Naive B cell (primary cell): ENCODE measurements at places on chromosomes 2 and 18.

GRCh38 chr2:68280796-68281195 lies 28.5 kb upstream of the PPP3R1 start:
- no peak for DNase-seq

DNA sequence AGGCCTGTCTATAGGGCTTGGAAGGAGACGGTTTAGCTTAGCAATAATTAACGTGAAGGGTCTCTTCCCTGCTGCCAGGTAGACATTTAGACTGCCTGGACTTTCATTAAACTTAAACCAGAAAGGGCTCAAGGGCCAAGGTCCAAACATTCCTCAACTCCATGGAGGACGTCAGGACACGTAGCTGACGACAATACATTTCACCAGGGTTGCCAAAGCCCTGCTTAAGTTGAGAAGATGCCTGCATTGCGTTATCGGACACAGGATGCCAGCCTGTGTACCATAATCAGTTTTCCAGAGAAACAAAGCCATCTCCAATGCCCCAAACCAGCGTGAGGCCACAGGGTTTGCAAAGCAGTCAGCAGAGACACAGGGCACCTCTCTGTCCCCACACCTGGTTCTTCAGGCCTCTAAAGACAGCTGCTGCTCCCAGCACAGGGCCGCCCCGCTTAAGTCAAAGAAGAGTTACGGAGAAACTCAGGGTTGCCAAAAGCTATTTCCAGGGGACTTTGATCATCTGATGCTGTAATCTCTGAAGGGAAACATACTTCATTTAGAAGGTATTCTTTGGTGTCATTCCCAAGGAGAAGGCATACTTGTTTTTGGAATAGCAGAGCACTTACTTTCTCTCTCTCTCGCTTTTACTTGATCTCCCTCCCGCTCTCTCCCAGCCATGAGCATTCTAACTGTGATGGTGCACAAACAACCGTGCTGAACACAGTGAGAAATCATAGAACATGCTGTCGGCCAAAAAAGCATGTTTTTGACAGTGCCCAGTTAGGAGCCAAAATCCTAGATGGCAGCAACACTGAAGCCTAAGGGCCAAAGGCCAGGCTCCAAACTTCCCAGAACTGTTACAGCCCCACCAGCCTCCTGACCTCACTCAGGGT lies 46.0 kb downstream of the TTC32 start:
- DNase-seq: no peak

- DNase-seq: no peak
Observed at GRCh38 chr2:134410006-134410405, 156.1 kb downstream of the MGAT5 start.

DNA sequence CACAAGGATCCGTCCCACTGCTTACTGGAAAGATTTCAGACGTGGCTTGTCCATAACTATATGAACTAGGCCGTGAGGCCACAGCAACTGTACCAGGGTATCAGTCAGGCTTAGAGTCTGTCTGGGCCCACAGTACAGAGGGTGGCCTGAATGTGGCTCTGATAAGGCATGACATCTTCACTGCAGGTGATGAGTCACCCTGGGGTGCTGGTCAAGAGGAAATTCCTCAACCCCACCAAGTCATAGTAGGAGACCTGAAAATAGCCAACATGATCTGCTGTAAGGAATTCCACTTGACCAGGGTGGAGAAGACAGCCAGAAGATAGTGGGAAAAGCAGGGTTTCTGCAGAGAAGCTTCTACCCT lies 107.7 kb downstream of the INHBB start:
- no peak for DNase-seq

GRCh38 chr2:19653509-19653908 lies 248.3 kb downstream of the TTC32 start:
- no peak for DNase-seq

- DNase-seq: no peak
Observed at GRCh38 chr2:10407432-10407831, 40.7 kb downstream of the ODC1 start.

DNA sequence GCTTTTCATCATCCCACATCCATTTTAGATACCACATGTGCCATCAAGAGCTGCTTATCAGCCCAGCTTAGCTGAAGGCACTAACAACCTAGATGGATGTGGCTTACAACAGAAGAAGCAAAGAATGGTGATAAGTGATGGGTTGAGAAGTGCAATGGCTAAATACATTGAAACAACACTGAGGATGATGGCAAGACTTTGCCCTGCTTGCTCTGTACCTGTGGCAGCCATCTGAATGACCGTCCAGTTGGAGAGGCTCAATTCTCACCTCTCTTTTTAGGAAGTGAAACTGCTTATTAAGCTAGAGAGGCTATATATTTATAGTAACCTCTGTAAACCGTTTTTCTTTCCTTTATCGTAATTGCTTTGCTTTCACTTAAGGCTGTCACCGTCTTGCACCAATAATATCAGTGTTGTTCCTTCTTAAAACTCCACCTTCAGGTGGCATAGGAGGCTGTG lies 5.7 kb downstream of the GPATCH11 start:
- peak; percentile 70 for DNase-seq

DNA sequence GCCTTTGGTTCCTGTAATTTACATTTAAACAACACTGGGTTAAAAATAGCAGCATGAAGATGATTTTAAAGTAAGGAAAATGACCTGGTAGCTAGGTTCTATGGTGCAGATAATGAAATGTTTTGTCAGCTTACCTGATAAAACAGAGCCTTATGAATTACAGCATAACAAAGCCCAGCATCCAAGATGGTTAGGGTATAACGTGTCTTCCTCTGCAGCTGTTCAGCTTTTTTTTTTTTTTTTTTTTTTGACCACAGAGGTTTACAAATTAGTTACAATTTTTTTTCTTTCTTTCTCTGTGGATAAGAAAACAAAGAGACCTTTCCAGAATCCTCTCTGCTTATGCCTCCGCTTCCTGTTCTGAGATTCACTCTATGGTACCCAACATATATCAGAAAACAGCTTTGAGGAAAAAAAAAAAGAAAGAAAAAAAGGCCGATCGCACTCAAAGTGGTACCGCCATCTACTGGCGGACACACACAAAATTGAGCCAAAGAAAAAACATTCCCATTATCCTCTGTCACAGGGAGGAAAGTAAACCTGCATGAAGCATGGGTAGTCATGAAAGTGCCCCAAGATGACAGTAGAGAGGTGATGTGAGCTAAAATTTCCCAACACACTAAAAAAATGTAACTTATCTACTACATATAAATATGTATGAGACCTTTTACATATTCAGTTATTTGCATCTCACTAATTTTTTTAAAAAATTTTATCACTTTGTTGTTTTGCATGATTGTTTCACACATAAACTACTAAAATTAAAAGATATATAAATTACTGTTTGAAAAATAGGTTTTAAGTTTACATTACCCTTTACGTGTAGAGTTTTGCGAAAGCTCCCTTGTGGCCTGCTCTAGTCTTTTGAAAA lies at the start of gene SCN3A:
Gene SCN3A, minus strand, starts transcription at position 362 of the 871 bp plus-strand sequence. CDS start 27,656 bp downstream, outside the sequence.
- peak; percentile 53 for DNase-seq

GRCh38 chr2:240996834-240997140 lies 1.6 kb upstream of the SNED1 start:
- no peak for DNase-seq

DNA sequence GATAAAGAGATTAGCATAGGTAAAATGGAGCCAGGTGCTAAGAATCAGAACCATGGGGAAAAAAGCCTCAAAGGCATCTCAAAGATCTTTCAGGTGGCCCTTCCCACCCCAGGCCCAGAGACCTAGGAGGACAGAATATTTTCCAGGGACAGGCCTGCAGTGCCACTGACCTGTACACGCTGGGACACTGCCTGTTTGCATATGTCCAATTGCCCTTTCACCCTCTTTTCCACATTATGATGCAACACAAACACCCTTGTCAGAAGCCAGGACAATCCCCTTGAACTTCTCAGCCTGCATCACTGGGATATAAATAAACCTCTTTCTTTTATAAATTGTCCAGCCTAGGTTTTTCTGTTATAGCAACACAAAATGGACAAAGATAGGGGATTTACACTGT lies 419.1 kb downstream of the TRIB2 start:
- DNase-seq: no peak

GRCh38 chr2:232411901-232412629 lies 5.4 kb downstream of the ALPG start:
- no peak for DNase-seq

- no peak for DNase-seq
Observed at GRCh38 chr2:211455216-211455841, 898.9 kb downstream of the CPS1 start.

DNA sequence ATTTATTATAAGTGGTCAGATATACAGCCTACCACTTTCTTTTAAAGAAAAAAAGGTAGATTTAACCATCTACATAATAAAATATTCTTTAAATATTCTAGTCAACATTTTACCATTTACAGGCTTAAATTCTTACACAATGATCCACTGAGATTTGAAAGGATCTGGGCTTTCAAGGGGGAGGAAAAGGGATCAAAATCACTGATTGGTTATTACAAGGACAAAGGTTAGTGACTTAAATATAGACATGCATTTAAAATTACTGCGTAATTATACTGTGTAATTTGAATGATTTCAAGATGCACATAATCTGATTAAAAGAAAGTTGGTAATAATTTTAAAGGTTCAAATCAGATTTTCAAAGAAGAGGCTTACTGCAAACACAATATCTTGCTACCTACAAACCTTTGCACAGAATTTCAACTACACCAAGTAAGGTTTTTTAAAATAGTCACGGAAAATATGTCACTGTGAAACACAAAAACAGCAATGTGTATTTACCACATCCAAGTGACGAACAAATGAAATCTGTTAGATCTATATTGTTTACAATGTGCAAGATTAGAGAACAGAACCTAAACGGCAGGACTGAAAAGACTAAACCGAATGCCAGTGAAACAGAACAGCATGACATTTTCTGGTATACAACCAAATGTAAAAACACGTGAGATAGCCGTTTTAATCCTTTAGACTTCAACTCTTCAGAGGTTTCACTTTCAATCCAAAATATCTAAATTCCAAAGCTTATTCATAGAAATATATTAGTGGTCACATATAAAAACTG lies 40.8 kb downstream of the RTN4 start:
- DNase-seq: no peak

DNA sequence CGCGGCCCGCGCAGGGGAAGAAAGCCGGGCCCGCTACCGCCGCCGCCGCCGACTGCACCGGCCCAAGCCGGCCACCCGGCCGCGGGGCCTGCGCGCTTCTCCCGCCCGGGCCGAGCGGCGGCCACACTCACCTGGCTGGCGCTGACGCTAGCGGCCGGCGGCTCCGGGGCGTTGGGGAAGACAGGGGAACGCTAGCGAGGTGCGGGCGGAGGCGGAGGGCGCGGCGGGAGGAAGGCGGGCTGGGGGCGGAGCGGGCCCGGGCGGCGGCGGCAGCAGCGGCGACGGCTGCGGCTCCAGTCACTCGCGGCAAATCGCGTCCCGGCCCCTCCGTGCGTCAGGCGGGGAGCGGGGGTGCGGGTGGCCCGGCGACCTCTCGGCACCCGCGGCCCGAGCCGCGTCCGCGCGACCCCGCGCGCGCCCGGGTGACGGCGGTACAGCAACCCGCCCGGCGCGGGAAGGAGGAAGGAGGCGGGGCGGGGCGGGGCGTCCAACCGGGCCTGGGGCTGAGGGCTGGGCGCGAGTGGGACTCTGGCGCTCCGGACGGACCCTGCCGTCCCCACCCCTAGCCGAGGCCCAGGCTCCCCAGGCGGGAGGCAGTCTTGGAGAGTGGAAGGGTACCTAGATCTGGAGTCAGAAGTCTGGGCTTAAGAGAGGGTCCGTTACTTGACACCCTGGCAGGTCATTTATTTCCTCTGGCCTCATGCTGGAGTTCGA lies at the start of gene SESTD1:
Gene SESTD1, minus strand, starts transcription at position 465 of the 714 bp plus-strand sequence. CDS start 72,991 bp downstream, outside the sequence.
- peak; percentile 77 for DNase-seq

DNA sequence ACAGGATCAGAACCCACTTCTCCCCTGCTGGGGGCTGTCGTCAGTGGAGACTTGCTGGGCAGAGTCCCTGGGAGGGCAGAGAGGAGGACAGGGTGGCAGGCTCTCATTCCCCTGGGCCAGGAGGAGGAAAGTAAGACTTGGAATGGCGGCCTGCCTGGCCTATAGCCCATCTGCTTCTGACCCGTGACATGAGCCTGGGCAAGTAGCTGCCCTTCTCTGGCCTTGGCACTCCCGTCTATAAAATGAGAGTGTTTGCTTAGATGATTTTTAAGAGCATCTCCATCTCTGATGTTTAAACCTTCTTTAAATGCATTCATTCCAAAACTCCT lies 173.0 kb downstream of the DDX1 start:
- no peak for DNase-seq

GRCh38 chr2:98656800-98657199 lies 48.4 kb downstream of the UNC50 start:
- DNase-seq: no peak

DNA sequence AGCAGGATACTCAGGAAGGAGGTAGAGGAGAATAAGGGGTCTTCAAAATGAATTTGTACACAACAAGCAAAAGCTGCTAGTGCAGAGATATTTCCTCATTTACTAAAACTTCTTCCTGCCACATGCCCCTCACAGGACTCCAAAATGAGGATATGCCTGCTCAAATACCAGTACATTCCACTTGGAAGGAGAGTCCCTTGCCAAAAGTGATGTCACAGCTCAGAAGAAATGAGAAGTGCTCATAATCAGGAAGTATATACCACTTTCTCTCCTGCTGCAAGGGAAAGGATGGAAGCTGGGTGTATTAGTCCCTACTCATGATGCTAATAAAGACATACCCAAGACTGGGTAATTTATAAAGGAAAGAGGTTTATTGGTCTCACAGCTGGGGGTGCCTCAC lies 87.7 kb upstream of the FSHR start:
- DNase-seq: no peak

DNA sequence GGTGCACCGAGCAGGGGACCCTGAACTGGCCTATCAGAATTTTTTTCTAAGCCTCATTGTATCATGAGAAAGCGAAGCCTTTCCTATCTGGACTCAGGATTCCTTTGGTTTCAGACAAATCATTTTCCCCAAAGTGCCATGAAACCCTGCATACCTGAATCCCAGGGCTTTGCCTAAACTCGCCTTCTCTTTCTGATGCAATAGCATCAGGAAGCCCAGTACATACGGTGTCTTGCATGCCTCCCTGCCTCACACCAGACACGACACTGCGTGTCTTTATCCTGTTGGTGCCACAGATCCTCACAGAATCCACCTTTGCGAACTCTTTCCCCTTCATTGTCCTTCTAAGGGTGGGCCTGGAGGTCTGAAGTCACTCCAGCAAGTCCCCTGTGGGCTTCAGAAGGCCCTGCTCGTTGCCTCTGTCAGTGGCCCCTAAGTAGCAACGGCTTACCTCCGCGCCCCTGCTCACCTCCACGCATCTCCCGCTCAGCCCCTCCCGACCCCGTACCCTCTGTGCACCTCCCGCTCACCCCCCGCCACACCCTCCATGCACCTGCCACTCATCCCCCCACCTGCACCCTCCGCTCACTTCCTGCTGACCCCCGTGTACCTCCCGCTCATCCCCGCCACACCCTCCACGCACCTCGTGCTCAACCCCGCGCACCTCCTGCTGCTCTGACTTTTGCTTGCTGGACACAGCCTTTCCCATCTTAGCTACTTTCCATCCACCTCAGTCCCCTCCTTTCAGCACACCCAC lies 83.4 kb downstream of the TPGS2 start:
- DNase-seq: no peak

DNA sequence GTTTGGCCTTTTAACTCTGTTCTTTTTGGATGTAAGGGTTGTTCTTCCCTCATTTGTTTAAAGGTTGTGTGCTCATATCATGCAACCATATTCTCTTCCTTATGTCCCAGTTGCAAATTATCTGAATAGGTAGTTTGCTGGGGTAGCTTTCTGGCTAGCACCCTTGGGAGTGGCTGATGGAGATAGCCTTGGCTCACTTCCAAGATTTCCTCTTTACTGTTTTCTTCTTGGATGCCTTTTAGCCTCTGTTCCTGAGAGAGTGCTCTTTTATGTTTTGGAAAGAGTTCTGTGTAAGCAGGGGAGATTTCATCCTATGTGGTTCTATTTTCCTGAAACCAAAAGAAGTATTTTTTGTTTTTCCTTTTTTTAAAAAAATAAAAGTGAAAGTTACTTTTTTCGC lies 25.4 kb downstream of the USP14 start:
- no peak for DNase-seq
